ENCODE measurements at places on chromosomes 11 and 22.

DNA sequence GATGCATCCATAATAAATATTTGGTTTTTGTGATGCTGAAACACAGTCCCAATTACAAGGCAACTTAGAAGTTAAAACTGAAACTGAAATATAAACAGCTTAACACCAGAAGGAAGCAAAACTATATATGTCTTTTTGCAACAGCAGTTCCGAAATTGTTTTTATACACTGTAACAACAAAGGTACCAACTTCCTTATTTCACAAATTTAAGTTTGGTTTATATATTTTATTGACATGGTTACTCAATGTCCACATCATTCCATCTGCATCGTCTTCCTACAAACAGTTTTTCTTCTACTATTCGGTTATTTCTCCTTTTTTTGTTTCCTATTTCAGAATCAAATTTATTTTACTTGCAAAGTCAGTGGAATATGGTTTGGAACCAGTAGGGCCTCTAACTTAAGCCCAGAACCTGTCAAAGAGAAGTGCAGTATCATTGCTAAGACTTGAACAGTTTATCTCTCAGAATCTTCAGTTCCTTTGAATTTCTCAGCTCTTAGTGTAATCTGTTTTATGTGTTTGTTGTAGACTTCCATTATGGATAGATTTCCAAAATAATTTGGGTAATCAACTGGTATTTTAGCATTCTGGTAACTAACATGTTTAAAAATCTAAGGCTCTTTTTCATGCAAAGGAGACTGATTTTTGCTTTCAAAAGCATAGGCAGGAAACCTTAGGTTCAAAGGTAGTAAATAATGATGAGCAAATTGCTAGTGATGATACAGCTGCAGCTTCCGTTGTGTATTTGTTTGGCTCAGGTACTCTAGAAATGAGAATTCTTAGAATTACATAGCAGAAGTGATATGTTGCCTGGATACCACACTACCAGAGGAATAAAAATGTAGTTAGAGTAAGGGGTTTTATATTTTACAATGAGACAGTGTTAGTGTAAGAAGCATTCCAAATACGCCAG, 8.2 kb upstream of the HSPA8 start:
- DNase-seq: peak; percentile 56

GRCh38 chr11:61281581-61282250, 13.4 kb downstream of the VWCE start:
- peak; percentile 46 for DNase-seq

DNA sequence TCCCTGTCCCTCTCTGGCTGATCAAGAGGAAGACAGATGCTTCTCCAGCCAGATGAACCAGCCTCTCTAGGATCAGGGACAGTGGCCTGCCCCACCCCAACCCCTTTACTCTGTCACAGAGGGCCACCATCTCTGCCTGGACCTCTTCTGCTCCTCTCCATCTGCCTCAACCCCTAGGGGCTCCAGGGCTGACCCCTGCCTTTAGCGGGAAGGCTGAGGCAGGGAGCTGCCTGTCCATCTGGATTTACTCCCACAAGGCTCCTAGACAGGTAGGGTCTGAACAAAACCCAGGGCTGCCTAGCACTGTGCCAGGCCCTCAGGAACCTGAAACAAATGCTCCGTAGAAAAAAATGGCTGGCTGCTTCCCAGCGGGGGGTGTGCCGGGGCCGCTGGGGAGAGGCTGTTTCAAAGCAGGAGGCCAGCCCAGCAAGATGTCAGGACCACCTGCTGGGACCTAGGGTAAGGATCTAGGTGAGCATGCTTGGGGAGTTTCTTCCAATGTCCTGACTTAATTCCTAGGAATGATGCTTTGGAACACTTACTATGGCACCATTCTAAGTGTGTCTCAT, 3.2 kb downstream of the CHST1 start:
- no peak for DNase-seq

DNA sequence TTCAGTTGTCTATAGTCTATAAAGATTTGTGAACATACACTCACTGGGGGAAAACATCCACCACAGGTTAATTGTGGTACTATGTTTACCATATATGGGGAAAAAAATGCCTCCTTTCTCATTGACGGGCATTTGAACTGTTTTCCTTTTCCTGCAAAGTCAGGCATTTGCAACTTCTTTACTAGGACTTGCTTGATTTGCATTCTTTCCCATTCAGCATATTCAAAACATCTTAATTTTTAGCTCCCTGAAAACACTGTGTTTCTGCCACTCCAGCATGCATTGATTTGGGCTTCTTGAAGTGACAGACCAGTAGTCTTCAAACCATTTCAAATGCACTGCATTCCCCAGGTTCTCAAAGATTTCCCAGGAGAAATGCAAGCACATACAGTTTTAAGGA, 67.6 kb downstream of the INSC start:
- DNase-seq: no peak

DNA sequence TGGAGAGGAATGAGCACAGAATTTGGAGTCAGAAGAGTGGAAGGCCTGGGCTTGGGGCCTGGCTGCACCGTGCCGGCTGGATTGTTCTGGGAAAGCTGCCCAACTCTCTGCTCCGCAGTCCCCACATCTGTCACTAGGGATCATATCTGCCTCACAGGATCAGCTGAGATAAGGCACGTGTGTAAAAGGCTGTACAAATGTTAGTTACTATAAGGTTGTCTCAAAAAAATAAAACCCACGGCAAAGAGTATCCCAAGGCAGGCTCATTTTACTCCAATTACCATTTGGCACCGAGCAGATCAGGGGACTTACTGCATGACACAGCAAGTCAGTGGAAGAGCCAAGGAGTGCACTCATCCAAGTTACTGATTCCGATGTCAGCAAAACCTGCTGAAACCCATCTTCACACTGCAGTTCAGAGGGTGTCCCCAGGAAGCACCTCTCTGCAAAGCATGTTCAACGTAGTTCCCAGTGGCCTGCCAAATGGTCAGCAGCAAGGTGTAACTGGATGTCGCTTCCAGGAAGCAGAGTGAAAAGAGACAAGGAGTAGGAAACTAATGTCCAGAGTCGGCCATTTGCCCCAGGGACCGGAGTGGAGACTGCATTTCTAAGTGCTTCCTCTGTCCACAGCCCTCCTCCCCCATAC, 18.1 kb upstream of the MRTFA start:
- peak; percentile 83 for DNase-seq

Data from spinal cord (tissue), 10 donors.